Head of caudate nucleus (tissue), 42 donors: ENCODE measurements at places on chromosomes 12 and 14.

GRCh38 chr12:852864-853263 is 96.6 kb downstream of the RAD52 start:
- no peak for DNase-seq

- DNase-seq, result no peak
Measured at GRCh38 chr12:71719647-71720370, 33.9 kb downstream of the TMEM19 start.

DNA sequence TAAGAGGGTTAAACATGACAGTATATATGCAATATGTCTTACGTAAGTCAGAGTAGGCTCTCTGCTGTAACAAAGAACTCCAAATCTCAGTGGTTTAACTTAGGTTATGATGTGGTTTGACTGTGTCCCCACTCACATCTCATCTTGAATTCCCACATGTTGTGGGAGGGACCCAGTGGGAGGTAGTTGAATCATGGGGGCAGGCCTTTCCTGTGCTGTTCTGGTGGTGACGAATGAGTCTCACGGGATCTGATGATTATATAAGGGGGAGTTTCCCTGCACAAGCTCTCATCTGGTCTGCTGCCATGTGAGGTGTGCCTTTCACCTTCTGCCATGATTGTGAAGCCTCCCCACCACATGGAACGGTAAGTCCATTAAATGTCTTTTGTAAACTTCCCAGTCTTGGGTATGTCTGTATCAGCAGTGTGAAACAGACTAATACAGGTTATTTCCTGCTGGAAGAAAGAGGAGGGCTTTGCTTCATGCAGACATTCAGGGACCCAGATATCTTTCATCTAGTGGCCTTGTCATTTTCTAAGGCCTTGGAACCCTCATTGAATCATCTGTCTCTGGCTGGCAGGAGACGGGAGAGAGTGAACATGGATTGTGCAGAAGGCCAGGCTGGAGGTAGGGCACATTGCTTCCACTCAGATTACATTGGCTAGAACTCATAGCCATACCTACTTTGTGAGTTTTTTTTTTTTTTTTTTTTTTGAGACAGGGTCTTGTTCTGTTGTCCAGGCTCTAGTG is 96.1 kb downstream of the CRADD start:
- DNase-seq, result no peak

DNA sequence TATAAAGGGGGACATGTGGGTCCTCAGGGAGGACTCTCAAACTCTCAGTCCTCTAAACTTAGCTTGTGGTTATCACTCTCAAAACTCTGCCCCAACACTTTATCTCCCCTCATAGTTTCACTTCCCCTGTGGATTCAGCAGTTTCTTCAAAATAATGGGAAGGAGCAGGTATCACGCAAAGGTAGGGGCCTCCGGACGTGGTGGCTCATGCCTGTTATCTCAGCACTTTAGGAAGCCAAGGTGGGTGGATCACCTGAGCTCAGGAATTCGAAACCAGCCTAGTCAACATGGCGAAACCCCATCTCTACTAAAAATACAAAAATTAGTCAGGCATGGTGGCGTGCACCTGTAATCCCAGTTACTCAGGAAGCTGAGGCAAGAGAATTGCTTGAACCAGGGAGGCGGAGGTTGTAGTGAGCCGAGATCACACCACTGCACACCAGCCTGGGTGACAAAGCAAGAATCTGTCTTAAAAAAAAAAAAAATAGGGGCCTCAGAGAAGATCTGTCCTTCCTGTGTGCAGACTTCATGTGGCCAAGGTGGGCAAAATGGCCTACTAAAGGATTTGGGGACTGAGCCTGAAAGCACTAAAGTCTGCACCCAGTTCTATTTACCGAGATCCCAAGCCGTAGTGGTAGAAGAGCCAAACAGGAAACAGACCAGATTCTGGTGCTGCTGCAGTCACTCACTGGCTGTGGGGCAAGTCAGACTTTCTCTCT is 6.4 kb downstream of the ITGB7 start:
- DNase-seq, result no peak

DNA sequence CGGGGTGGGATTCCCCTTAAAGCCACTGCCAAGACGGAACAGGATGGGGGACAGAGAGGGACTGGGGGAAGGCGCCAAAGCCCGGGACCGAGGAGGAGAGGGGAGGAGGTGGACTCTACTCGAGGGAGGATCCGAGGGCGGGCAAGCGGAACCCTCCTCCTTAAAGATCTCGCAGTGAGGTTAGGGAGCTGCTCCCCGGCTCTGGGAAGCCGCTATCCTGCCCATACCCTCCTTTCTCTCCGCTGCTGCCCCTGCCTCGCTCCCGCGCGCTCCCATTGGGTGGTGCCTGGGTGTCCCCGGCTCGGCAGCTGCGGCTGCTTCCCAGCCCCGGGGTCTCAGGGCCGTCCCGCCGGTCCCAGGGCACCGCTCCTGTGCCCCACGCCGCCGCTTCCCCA is 16.4 kb downstream of the KRT18 start:
- no peak for DNase-seq
